ENCODE measurements at places on chromosomes 6 and 20. TPM values are rescaled to one million over a fixed set of nuclear protein-coding genes. Genes with fewer than 3 reads are reported as not detected.

DNA sequence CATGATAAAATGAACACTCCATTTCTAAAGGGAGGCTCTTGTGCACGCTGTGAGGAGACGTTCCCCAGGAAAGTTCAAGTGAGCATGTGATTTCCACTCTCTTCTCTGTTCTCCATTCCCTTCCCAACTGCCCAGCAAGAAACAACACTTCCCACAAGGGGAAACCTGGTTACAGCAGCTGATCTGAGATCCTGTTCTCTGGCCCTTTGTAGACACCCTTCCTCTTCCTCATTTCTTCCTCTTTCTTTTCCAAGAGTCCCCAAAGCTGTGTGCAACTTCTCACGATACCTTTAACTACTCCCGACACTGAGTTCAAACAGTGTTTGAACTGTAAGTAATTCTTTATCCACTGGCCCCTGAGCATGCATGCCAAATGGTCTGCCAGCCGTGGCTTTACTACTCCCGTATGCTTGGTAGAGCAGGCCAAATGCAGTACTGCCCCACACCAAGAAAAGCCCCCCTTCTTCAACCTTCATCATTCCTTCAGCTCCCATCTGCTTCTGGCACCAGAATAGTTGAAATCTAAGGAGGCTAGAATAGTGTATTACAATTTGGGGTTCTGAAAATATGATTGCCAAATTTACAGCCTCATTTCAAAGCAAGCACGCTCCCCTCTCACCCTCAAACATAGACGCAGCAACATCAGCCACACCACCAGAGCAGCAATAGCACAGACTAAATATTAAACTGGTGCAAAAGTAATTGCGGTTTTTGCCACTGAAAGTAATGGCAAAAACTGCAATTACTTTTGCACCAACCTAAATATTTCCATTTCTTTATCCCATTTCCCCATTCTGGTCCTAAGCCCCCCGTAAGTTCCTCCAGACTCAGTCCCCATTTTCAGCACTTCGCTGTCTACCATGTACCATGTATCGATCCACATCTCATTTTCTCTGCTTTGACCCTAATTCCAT is 4.3 kb downstream of the HLA-DMB start:
- H3K27ac ChIP-seq, result peak overlapping the region; percentile 41
- peaks cover 4% of the 10 kb centered on the region for H3K36me3 ChIP-seq
- peak overlapping the region; percentile 41 for H3K4me3 ChIP-seq
- DNase-seq, result no peak
- peaks cover 32% of the 10 kb centered on the region for H3K4me1 ChIP-seq

The PPARD gene
- 29.9 TPM for total RNA-seq

The C6orf136 gene
- total RNA-seq, result 32.6 TPM

GRCh38 chr6:4962905-4963304 is 40.9 kb downstream of the RPP40 start:
- no peak overlapping the region for H3K27ac ChIP-seq
- H3K36me3 ChIP-seq, result no peaks in the 10 kb centered on the region
- peaks cover 17% of the 10 kb centered on the region for H3K27me3 ChIP-seq

The FAM209A gene
- total RNA-seq, result 3.8 TPM

The MCHR2 gene
- total RNA-seq, result not detected

The KCNB1 gene
- 0.12 TPM for total RNA-seq

The MCCD1 gene
- not detected for total RNA-seq

DNA sequence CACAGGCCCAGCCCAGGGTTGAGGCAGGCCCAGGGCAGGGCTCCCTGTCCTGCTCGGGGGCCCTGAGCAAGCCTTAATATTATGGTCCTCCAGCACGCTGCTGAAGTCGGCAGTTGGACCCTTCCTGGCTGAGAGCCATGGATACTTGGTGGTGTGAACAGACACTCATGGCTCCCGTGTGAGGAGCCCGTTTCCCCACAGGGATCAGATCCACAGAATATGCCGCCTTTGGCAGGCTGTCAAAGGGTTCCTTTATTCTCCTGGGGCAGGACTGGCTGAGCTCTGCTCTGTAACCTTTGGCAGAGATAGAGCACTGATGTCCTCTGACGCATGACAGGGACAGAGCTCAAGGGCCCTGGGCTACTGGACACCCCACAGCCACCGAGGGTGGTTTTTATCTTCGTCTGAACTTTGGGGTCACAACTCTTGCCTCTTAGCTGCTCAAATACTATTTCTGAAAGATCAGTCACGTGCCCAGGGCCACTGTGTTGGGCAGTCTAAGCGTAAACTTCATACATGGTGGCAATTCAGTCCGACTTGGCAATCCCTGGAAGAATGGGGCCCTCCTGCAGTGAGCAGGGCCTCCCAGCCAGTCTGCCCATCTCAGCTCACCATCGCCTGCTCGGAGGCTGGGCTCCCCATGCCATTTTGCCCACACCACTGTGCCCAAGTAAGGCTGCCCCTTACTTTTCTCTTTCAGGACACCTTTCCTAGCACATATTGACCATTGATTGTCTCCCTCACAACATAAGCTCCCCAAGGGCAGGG is 49.1 kb downstream of the TTI1 start:
- no peak for DNase-seq
- H3K36me3 ChIP-seq, result peaks cover 14% of the 10 kb centered on the region
- H3K27ac ChIP-seq, result no peak overlapping the region
- no peaks in the 10 kb centered on the region for H3K27me3 ChIP-seq

- H3K4me1 ChIP-seq, result no peaks in the 10 kb centered on the region
- H3K36me3 ChIP-seq, result no peaks in the 10 kb centered on the region
- no peak overlapping the region for H3K4me3 ChIP-seq
Measured at GRCh38 chr6:50610562-50610961, 102.8 kb upstream of the TFAP2D start.

The KIF13A gene
- total RNA-seq, result 0.68 TPM

DNA sequence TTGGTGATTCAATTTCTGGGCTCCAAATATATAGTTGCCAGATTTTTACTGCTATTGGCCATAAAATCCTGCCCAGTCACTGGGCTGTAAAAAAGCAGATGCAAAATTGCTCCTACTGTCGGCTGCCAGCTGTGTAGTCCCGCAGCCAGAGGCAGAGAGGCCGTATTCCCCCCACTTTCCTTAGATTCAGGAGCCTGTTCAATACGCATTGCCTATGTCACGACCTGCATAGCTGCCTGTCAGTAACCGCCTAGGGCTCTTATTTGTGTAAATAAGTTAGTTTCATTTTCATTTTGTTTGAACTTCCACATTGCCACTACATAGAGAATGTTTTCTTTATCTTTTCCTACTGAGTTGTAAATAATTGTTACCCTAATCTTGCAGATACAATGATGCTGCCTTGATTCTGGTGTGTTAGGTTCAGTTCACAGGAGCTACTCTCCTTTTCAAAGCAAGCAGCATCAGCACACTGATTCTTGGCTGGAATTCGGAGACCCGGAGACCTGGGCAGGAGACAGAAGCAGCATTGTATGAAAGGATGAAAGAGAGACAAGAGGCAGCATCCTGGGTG is 46.0 kb upstream of the UST start:
- peaks cover 12% of the 10 kb centered on the region for H3K4me1 ChIP-seq
- H3K36me3 ChIP-seq, result peaks cover 4% of the 10 kb centered on the region
- peaks cover 13% of the 10 kb centered on the region for H3K27me3 ChIP-seq
- no peak for DNase-seq

DNA sequence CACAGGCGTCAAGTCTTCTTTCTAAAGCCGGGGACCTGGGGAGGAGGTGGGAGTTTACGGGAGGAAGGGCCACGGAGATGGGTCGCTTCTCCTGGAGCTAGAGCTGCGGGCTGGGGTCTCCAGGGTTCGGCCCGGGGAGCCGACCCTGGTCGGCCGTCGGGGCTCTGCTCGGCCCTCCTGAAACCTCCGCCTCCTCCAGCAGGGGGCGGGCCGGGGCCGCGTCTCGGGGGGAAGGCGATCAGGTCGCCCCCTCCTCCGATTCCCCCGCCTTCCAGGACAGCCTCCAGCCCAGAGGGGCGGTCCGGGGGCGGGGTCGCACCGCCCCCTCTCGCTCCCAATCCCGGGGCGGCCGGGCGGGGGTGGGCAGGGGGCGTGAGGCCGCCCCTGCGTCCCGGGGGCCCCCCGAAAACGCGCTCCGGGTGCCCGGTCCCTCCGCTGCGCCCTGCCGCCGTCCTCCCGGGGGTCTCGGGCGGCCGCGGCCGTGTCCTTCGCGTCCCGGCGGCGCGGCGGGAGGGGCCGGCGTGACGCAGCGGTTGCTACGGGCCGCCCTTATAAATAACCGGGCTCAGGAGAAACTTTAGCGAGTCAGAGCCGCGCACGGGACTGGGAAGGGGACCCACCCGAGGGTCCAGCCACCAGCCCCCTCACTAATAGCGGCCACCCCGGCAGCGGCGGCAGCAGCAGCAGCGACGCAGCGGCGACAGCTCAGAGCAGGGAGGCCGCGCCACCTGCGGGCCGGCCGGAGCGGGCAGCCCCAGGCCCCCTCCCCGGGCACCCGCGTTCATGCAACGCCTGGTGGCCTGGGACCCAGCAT is at the start of gene CEBPB:
TSS of gene CEBPB (plus strand) at position 580 of the 814 bp plus-strand sequence. CDS start at position 784, 204 bp downstream.
- H3K27ac ChIP-seq, result no peak within 1 kb of the TSS
- peak; percentile 78 for DNase-seq
- H3K4me3 ChIP-seq, result peak within 1 kb of the TSS; percentile 92
- H3K27me3 ChIP-seq, result peaks cover 8% of the 10 kb centered on the region
- no peaks in the 10 kb centered on the region for H3K36me3 ChIP-seq
- H3K4me1 ChIP-seq, result peaks cover 28% of the 10 kb centered on the region

The KHDC1L gene
- total RNA-seq, result not detected

DNA sequence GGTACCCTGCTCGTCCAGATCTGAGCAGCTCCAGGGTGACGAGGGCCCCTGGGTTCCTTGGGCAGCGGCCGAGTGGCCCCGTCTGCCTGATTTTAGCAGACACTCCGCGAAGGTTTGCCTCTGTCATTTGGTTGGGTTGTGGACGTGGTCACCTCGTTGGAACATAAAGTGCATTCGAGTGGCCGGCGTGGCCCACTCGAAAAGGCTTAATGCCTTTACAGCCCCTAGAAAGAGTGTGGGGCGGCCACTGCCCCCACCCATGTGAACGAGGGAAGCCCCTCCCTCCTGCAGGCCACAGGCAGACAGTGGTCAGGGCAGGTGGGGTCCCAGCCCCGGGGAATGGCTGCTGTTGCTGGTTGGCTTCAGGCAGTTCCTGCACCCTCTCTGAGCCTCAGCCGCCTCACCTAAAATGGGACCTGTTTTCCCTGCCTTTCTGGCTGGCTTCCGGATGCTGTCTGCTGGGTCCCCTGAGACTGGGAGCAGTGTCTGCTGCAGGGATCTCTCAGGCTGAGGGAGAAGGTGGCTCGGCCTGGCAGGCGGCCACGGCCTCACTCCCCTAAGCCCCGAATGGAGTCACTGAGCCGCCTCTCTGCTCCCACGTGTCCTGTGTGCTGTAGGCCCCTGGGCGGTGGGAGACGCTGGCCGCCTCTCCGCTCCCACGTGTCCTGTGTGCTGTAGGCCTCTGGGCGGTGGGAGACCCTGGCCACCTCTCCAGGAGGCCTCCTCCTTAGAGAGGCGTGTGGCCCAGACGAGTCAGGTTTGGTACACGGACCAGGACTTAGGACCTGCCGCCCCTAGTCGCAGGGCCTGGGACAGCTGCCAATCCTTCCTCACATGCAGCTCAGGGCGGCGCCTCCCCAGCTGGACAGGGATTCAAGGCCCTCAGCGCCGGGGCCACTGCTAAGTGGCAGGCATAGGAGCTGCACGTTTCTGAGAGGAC is 233.0 kb downstream of the ERMARD start:
- no peak for DNase-seq
- peaks cover 3% of the 10 kb centered on the region for H3K4me1 ChIP-seq
- peaks cover 3% of the 10 kb centered on the region for H3K36me3 ChIP-seq
- peaks cover 12% of the 10 kb centered on the region for H3K27me3 ChIP-seq
- no peak overlapping the region for H3K4me3 ChIP-seq
- no peak overlapping the region for H3K27ac ChIP-seq

DNA sequence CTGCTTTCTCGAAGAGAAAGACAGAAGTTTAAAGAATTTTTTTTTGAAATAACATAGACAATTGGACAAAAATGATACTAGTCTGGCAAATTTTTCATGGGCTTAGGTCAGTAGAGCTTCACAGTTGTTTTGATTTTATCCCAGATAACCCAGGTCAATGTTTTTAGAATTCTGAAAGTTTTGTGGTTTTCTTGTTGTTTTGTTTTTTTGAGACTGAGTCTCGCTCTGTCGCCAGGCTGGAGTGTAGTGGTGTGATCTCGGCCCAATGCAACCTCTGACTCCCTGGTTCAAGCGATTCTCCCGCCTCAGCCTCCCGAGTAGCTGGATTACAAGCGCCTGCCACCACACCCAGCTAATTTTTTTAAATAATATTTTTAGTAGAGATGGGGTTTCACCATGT is 22.8 kb downstream of the KIF13A start:
- H3K4me3 ChIP-seq, result no peak overlapping the region
- no peak overlapping the region for H3K27ac ChIP-seq
- H3K27me3 ChIP-seq, result peaks cover 31% of the 10 kb centered on the region

The TRIM10 gene
- total RNA-seq, result not detected

The ADGRB3 gene
- total RNA-seq, result not detected

The LPA gene
- not detected for total RNA-seq

The PI3 gene
- not detected for total RNA-seq

The GNMT gene
- total RNA-seq, result 0.97 TPM

GRCh38 chr6:22622351-22622750 is 53.0 kb downstream of the HDGFL1 start:
- H3K36me3 ChIP-seq, result no peaks in the 10 kb centered on the region
- no peak overlapping the region for H3K27ac ChIP-seq
- no peaks in the 10 kb centered on the region for H3K27me3 ChIP-seq
- no peak overlapping the region for H3K4me3 ChIP-seq
- no peaks in the 10 kb centered on the region for H3K4me1 ChIP-seq

DNA sequence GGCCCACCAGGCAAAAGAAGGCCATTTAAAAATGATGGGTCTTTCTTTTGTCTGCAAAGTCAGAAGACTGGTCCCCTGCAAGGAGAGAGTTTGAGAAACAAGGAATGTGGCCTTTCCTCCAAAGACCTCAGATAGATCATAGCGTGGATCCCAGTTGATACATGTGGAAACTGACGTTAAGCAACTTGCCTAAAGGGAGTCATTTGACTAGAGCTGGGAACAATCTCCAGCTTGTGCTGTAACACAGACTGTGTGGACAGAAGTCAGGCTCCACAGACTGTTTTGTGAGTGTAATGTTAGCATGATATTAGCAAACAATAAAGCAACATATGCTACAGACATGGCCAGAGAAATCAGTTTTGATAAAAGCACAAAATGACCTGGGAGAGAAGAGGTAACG is 140.4 kb upstream of the CITED2 start:
- H3K27ac ChIP-seq, result no peak overlapping the region
- peaks cover 8% of the 10 kb centered on the region for H3K4me1 ChIP-seq
- no peak for DNase-seq

The FAM217A gene
- not detected for total RNA-seq
